ENCODE measurements at places on chromosomes 7 and 10. TPM values are rescaled to one million over a fixed set of nuclear protein-coding genes. Genes with fewer than 3 reads are reported as not detected.

DNA sequence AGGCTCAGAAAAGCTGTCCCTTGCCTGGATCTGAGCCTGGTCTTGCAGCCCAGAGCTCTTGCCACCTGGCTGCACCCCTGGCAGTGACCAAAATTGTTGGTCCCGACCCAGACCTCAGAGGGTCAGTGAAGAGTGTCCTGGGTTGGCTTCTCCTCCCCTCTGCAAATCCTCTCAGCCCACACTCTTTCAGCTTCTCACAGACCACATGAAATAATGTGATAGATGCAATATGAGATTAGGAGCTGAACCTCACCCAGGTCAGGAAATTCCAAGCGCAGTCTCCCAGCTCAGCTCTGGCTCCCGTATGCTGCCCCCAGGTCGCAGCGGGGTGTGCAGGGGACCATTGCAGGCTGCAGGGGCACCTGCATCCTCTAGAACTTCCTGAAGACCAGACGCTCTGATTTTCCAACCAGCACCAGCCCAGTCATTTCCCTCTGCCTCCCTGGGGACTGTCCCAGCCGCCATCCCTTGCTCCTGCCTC is 19.6 kb upstream of the RET start:
- H3K27me3 ChIP-seq: peaks cover 11% of the 10 kb centered on the region
- H3K4me3 ChIP-seq: no peak overlapping the region
- no peaks in the 10 kb centered on the region for H3K36me3 ChIP-seq
- H3K4me1 ChIP-seq: no peaks in the 10 kb centered on the region
- H3K27ac ChIP-seq: no peak overlapping the region

DNA sequence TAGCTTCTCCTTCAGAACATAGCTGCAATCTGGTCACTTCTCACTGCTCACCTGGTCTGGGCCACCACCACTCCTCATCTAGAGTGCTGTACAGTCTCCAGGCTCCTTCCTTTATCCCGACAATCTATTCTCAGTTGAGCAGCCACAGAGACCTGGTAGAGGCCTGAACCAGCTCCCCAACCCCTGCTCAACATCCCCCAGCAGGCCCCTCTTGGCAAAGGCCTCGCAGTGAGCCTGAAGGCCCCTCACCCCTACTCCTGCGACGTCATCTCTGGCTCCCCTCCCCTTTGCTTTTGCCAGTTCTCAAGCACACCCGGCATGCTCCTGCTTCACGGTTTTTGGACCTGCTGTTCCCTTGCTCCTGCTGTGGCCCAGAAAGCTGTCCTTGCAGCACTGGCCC is 113.9 kb downstream of the ARHGAP22 start:
- H3K27me3 ChIP-seq: peaks cover 18% of the 10 kb centered on the region
- no peak overlapping the region for H3K4me3 ChIP-seq
- no peak for DNase-seq
- no peaks in the 10 kb centered on the region for H3K36me3 ChIP-seq
- H3K27ac ChIP-seq: no peak overlapping the region
- peaks cover 19% of the 10 kb centered on the region for H3K4me1 ChIP-seq

The GSTK1 gene
- total RNA-seq: 370 TPM

- no peak overlapping the region for H3K27ac ChIP-seq
- no peaks in the 10 kb centered on the region for H3K36me3 ChIP-seq
- DNase-seq: no peak
These were observed 62.4 kb downstream of the CTTNBP2 start for GRCh38 chr7:117810642-117811512.

The NKX1-2 gene
- not detected for total RNA-seq

GRCh38 chr10:123145542-123146012 is 2.4 kb upstream of the HMX2 start:
- H3K27me3 ChIP-seq: peaks cover 83% of the 10 kb centered on the region
- H3K4me3 ChIP-seq: no peak overlapping the region
- H3K4me1 ChIP-seq: peaks cover 40% of the 10 kb centered on the region
- H3K36me3 ChIP-seq: peaks cover 5% of the 10 kb centered on the region

The C10orf90 gene
- not detected for total RNA-seq

The GPR37 gene
- total RNA-seq: not detected

Data from activated CD4-positive, alpha-beta T cell treated with anti-CD3 and anti-CD28 coated beads, Interleukin-2, amount 10 ng/mL, durations not matched to agents 7 days and 5 days (primary cell).